Fibroblast of skin of left quadriceps (primary cell): ENCODE measurements at places on chromosomes 4 and X.

- no peak for DNase-seq
These were observed 54.3 kb downstream of the CHST7 start for GRCh38 chrX:46627711-46628419.

DNA sequence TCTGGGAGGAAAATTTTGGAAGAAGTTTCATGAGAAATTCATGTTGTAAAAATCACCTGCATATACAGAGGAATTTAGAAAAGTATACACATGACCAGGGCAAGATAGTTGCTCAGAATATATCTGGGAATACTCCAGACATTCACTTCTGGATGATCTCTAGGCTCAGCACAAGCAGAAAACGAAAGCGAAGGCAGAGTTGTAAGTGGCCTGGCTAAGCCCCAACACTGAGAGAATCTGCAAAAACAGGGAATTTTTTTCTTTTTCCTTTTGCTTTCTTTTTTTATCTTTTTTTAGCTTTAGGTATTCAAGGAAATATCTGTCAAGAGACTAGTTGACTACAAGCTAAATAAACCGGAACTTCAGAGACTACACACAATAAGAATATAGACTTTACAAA, 207.2 kb downstream of the FGF13 start:
- DNase-seq = no peak

GRCh38 chr4:82786828-82787227, 11.8 kb downstream of the SCD5 start:
- no peak for DNase-seq

DNA sequence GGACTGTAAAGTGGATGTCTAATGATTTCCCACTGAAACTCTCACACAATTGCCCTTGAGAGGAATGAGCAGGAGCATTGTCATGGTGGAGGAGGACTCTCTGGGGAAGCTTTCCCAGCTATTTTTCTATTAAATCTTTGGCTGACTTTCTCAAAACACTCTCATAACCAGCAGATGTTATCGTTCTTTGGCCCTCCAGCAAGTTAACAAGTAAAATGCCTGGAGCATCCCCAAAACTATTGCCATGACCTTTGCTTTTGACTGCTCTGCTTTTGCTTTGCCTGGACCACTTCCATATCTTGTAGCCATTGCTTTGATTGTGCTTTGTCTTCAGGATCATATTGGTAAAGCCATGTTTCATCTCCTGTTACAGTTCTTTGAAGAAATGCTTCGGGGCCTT, 120.2 kb upstream of the PDE5A start:
- no peak for DNase-seq

DNA sequence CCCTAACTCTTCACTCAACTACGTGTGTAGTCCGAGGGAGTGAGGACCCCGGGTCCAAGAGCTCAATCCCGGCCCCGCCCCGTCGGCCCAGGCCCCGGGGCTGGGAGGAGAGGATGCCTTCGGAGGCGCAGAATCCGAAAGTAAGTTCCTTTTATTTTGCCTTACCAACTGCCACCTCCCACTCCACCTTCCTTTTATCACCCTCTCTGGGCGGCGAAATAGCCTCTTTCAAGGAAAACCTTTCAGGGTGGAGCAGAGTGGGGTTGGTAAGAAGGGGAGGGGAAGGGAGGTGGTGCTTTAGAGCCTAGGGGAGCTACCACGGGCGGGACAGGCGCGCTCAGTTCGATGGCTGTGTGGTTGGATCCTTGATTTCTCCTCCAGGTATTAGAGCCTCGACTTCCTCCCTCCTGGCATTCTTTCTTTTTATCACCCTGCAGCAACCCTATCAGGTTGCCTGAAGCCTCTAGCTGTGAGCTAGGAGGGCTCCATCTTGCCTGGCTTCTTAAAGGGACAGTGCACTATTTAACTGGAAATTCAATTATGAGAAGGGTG, 191.2 kb downstream of the RRAGB start:
- no peak for DNase-seq

- no peak for DNase-seq
These were observed 23.2 kb downstream of the SMIM43 start for GRCh38 chr4:121741751-121742150.

DNA sequence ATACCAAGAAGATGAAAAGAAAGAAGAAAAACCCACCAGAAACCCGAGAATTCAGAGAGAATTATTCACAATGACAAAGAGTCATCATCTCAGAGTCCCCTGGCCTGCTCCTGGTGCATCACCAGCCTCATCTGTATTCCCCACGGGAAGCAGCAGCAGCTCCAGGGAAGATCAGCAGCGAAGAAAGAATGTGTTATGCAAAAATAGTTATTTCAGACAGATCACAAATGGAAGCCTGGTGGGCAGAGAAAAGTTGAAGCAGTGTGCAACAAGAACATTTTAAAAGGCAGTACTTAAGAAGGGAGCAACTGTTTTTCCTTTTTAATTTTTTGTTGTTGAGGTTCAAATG, 189.2 kb downstream of the PPP3CA start:
- DNase-seq = no peak

- no peak for DNase-seq
These were observed 1906.2 kb downstream of the C4orf33 start for GRCh38 chr4:131002132-131002531.

DNA sequence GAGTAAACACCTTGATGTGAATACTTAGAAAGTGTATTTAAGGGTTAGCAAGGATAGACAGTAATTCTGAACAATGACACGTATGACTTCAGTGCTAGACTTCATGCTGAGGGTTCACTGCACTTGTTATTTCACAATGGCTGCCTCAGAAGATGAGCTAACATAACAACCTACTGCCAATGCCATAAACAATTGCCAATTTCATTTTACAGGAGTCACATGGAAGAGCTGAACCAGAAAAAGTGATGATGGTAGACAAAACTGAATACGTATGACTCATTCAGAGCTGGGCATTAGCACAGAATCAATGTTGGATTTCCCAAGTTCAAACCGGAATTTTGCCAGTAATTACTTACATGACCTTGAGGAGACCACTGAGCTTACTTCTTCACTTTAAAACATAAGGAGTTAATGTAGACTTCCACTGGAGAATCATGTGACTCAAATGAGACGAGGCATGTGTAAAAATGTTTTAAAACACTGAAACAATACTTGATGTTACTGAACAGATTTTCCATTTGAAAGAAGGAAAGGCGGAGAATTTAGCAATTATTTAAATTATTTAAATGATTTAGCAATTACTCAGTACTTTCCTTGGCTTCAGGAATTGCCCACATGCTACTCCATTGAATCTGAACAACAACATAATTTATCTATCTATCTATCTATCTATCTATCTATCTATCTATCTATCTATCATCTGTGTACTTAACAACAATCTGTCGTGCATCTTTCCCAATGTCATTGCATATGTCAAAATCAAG, 868.5 kb upstream of the SLIT2 start:
- DNase-seq = no peak

GRCh38 chr4:19375136-19375804, 876.4 kb upstream of the SLIT2 start:
- DNase-seq = no peak

DNA sequence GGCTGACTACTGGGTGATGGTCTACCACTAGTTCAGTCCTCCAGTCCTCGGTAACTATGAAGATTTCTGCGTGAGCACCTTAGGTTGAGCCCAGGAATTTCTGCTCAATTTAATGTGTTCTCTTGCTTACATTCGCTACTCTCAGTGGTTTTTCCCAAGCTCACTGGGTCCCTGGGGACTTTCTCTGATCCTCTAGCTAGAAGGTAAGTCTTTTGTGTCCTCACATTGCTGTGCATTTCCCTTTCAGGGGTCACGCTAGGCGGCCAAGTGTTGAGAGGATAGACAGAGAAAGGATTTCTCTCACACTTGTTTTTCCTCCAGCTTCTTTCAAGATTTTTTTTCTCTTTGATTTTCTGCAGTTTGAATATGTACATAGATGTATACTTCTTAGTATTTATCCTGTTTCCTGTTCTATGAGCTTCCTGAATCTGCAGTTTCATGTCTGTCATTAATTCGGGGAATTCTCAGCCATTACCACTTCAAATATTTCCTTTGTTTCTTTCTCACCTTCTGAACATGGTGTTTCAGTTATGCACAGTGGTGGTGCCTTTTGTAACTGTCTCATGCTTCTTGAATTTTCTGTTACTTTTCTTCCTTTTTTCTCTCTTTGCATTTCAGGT, 17.5 kb downstream of the MAGEA9 start:
- no peak for DNase-seq

- DNase-seq = peak; percentile 36
These were observed 4.7 kb upstream of the NKX6-1 start for GRCh38 chr4:84503495-84504437.

- DNase-seq = no peak
These were observed 69.6 kb downstream of the MAML3 start for GRCh38 chr4:140084385-140084784.

- DNase-seq = no peak
These were observed 31.6 kb downstream of the TIGD2 start for GRCh38 chr4:89142691-89143669.

GRCh38 chr4:184392748-184393559, 81.4 kb downstream of the IRF2 start:
- DNase-seq = no peak

GRCh38 chr4:73028621-73029020, 40.9 kb downstream of the COX18 start:
- DNase-seq = no peak

DNA sequence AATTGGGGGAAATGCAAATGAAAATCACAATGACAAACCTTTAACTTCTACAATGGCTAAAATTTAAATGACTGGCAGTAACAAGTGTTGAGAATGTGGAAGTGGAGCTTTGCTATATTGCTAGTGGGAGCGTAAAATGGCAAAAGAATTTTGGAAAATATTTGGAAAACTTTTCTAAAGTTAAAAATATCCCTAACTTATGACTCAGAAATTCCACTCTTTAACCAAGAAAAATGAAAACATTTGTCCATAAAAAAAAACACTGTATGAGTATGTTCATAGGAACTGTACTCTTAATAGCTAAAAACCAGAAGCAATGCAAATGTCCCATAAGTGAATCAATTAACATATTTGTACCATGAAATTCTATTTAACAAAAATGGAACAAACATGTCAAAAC, 3.6 kb downstream of the TBCK start:
- peak; percentile 61 for DNase-seq

GRCh38 chr4:97073194-97073593, 1070.1 kb downstream of the STPG2 start:
- no peak for DNase-seq

- DNase-seq = peak; percentile 39
These were observed 45.5 kb upstream of the FAM241A start for GRCh38 chr4:112099701-112100297.

- no peak for DNase-seq
These were observed 211.8 kb downstream of the DTHD1 start for GRCh38 chr4:36493251-36493650.

GRCh38 chrX:97806238-97806637, 922.5 kb downstream of the RPA4 start:
- DNase-seq = peak; percentile 6

DNA sequence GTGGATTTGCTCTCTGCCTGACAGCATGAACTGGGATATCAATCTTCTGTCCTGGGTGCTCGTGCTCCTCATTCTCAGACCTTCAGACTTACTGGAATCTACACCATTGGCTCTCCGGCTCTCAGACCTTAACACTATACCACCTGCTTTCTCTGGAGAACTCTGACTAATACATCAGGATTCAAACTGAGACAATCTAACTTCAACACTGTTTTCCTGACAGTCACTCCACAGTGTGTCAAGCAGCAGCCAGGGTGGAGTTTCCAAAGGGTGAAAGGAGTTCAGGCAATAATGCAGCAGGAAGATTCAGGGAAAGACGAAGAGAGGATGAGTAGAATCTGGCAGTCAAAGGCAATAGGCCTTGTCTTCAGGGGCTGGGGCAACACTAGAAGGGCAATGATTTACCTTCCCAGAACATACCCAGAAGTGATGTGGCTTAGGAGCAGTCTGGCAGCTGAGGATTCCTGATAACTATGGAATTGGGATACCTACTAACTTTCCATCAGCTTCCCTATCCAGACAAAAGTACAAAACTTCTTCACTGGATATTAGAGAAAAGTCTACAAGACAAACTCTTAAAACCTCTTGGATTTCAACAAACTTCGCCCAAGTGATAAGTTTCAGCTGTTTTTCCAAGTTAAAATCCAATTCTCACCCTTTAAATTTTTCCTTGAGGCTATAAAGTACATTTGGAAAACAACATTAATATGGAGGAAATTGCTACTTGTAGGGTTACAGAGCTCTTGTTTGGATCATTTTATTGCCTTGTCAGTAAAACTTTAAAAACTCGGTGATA, 58.4 kb upstream of the SLIT2 start:
- DNase-seq = peak; percentile 7

- no peak for DNase-seq
These were observed 268.7 kb downstream of the DCHS2 start for GRCh38 chr4:154222875-154223274.

GRCh38 chrX:41963348-41963747, 40.0 kb upstream of the CASK start:
- no peak for DNase-seq

- DNase-seq = no peak
These were observed 317.9 kb upstream of the PCDH7 start for GRCh38 chr4:30402276-30402675.

DNA sequence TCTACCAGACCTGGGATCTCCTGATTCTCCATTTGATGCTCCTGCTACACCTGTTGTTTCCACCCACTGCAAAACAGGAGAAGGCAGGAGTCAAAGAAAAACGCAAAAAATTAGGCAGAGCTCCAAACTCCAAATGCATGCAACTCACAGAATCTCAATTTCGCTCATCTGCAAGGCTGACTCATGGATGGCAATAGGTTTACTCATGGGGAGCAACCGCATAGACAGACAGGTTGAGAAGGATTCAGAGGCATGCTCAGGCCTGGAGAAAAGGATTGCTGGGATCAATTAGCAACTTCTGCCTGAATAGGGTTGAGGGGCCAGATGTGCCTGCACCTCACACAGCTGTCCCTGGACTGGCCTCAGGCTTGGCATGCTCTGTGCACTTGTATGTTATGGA, 231.0 kb downstream of the LDB2 start:
- DNase-seq = peak; percentile 92

GRCh38 chrX:53223068-53223693, 1.8 kb downstream of the KDM5C start:
- no peak for DNase-seq

DNA sequence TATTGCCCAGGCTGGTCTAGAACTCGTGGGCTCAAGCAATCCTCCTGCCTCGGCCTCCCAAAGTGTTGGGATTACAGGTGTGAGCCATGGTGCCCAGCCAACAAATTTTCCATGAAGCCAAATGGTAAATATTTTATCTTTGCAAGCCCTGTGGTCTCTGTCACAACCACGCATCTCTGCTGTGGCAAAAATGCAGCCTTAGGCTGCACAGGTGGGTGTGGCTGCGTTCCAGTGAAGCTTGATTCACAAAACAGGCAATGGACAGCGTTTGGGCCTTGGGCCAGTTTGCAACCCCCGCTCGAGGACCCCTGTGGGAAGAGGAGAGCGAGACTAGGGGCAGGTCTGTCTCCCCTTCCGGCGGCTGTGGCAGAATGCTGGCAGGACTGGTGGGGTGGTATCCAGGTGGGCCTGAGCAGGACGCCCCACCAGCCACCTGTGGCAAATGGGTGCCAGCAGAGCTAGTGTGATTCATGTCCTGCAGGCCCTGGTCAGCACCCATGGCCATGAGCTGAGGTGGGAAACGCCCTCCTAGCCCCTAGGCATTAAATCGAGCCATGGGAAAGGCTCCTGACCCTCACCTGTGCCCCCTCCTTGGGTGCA, 19.7 kb downstream of the HTRA3 start:
- DNase-seq = no peak
